ENCODE measurements at places on chromosomes 3 and 15.

DNA sequence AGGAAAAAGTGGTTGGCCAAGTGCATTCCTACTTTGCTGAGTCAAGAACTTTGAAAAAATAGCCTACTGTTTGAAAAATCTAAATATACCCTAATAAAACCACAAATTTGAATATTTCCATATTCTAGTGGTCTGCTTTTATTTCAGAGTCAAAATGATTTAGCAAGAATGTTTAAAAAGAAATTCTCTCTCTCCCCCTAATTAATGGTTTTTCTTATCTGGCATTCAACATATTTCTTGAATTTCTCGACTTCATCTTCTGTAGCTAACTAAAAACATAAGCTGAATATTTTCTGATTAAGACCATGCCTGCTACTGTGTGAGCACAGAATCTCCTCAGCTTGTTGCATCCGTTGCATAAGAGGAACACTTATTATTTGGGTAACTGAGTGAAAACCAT, 563.5 kb upstream of the TBL1XR1 start:
- no peak for DNase-seq

GRCh38 chr3:48472673-48472922, 26.1 kb downstream of the ATRIP start:
- DNase-seq, result no peak

- no peak for DNase-seq
Observed at GRCh38 chr3:139797724-139798343, 120.1 kb upstream of the NMNAT3 start.

GRCh38 chr15:69610277-69610676, 157.7 kb downstream of the RPLP1 start:
- DNase-seq, result no peak

- no peak for DNase-seq
Observed at GRCh38 chr3:58556761-58557221, 19.8 kb upstream of the ACOX2 start.

GRCh38 chr15:39110746-39111145, 470.1 kb upstream of the THBS1 start:
- DNase-seq, result no peak

DNA sequence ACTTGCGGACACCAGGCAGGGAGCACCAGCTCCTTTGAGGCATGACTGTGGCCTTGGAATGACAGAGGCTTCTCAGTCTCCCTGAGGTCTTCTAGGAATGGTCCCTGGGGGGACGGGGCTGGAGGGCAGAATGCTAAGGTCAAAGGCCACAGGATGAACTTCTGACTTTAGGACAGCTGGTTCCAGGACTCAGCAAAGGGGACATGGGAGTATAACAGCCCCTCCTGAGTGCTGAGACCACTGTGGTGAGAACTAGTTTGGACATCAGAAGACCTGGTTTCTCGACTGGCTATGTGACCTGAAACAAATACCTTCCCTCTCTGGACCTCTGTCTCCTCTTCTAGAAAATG, 17.8 kb downstream of the ITGA11 start:
- no peak for DNase-seq

DNA sequence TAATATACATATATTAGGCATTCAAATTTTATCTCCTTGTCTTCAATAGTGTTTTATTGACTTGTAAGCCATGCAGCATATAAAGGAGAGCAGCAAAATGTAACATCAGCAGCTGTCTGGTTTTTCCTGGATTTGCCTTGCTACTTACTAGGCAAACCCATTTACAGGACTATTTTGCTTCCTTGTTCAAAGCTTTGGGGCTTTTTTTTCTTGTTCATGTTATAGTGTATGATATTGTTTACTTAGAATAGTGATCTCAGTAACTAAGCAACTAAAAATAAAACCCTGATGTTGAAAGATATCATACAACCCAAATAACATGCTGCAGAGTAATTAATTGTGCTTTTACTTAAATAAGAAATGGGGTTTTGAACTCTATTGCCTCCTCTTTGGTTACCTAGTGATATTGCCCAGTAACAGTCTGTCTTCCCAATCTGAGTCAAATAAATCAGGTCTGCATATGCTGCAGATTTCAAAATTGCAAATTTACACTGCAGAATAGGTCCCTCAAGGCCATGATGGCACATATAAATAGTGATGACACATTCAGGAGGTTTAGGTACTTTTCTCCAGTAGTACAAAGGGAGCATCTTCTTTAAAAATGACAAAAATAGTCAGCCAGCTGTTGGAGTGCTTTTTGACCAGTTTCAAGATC, 578.1 kb upstream of the NECTIN3 start:
- no peak for DNase-seq

DNA sequence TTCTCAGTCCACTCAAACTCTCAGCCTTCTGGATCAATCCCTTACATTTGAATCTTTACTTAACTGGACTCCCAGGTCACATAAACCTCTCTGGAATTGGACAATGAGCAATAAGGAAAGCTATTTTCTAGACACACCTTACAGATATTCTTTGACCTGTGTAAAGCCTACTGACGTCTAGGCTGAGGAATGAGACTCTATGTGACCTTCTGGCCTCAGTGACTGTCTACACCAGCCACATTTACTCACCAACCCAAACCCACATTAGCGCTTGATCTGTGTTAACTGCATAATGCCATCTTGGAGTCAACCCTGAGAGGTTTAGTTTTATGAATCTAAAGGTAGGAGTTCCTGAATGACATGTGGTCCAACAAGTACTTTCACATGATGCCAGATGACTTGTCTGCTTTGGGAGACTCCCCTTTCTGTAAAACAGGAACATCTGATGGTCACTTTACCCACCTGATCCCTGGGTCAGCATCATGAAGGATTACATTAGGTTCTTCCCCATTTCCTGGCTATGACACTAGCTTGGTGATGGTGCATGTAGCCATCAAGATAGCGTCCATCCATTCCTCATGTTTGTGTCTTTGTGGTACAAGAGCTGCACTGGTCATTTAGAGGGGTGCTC, 11.4 kb upstream of the COMMD2 start:
- no peak for DNase-seq

GRCh38 chr3:31544634-31545033, 11.9 kb downstream of the STT3B start:
- DNase-seq, result no peak

DNA sequence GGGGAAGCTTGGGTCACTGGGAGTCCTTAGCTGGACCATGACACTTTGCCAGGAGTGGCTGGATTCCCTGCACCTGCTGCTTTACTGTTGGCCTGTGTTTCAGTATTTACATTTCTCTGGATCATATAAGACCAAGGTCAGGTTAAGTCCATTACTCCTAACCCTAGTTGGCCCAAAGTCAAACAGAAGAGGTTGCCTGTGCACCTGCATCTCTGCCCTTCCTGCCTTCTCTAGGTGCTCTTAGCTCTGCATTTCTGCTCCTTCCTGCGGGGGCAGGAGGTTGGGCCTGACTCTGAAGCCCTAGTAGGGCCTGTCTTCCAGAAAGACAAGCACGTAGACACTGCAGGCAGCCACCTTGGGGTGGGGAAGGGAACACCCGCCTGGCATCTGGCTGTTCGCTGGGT, 124.3 kb downstream of the RPLP1 start:
- DNase-seq, result no peak

Data from CD8-positive, alpha-beta T cell (primary cell).